ENCODE measurements at places on chromosomes 3 and 15. TPM values are rescaled to one million over a fixed set of nuclear protein-coding genes. Genes with fewer than 3 reads are reported as not detected.

The LRRC28 gene
- total RNA-seq: 19.6 TPM

The MASP1 gene
- total RNA-seq: not detected

The SAMD7 gene
- total RNA-seq: not detected

The MKRN2 gene
- 21.9 TPM for total RNA-seq

- H3K27me3 ChIP-seq: no peaks in the 10 kb centered on the region
- no peak for DNase-seq
- no peaks in the 10 kb centered on the region for H3K4me1 ChIP-seq
These were observed 87.4 kb upstream of the CACNA2D3 start for GRCh38 chr3:54034971-54035370.

- no peak overlapping the region for H3K27ac ChIP-seq
- H3K27me3 ChIP-seq: no peaks in the 10 kb centered on the region
- no peaks in the 10 kb centered on the region for H3K36me3 ChIP-seq
These were observed 981.8 kb upstream of the GBE1 start for GRCh38 chr3:82743196-82743595.

Data from activated CD4-positive, alpha-beta memory T cell treated with anti-CD3 and anti-CD28 coated beads, Interleukin-2, amount 10 ng/mL, durations not matched to agents 7 days and 5 days (primary cell).